ENCODE measurements at places on chromosomes 3 and 15. TPM values are rescaled to one million over a fixed set of nuclear protein-coding genes. Genes with fewer than 3 reads are reported as not detected.

DNA sequence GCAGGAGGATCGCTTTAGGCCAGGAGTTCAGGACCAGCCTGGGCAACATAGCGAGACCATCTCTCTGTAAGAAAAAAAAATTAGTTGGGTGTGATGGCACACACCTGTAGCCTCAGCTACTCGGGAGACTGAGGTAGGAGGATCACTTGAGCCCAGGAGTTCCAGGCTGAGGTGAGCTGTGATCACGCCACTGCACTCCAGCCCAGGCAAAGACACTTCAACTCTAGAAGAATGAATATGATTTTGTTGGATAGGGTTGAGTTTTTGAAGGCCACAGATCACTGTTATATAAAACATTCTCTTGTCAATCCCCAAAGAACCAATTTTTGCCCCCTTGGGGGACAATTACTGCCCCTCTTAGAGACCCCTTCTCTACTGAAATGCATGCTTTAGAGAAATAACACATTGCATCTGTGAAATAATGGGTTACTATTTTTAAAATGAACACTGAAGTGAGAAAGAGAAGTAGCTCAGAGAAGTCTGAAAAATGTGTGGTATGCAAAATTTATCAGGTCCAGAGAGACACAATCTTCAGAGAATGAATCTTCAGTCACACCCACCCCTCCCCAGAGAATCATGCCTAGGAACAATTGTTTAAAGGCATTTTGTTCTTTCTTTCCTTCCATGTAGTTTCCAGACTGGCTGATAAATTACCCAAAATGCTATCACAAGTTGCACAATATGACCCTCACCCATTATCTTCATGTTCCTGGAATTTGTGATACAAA lies 42.7 kb downstream of the METTL6 start:
- no peak for DNase-seq

Gene SNRPN
- total RNA-seq, result 438 TPM

DNA sequence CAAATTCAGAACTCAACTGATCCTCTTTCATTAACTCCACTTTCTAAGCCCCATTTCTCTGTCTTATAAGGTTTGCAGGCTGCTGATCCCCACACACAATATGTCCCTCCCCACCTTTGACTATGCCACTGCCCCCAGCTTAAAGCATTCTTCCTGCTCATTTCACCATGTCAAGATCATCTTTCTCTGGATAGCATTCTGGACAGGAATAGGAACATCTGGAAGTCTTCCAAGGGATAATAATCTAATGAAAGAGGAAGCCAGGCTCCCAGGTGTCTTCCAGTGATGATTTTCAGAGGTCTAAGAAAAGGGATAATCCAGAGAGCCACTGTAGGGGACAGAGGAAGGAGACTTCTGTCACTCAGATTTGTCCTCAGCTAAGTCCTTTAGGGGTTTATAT lies 54.6 kb upstream of the GALNT15 start:
- DNase-seq, result no peak

- no peak for DNase-seq
Measured at GRCh38 chr15:73357999-73358665, 10.6 kb downstream of the HCN4 start.

Gene FEZF2
- total RNA-seq, result not detected

Gene COLQ
- total RNA-seq, result 0.29 TPM

Measured in Daoy (cell line).